HAP-1 (cell line): ENCODE measurements at places on chromosomes 6 and 20.
A peak's percentile ranks its signal among the peaks of the same experiment; 100 is the strongest.

GRCh38 chr20:37991157-37991866, 41.9 kb downstream of the TTI1 start:
- DNase-seq: no peak

GRCh38 chr6:137487869-137488149, 6.4 kb downstream of the OLIG3 start:
- DNase-seq: no peak

GRCh38 chr6:99425647-99426450, 741 bp upstream of the PNISR start:
- DNase-seq: peak; percentile 94

GRCh38 chr20:21609221-21609620, 95.4 kb upstream of the NKX2-2 start:
- DNase-seq: no peak

GRCh38 chr6:26323525-26324294, 41.3 kb upstream of the BTN3A2 start:
- DNase-seq: no peak

GRCh38 chr6:124494956-124495664, 467.1 kb upstream of the RNF217 start:
- no peak for DNase-seq
